ENCODE measurements at places on chromosomes 4 and X. TPM values are rescaled to one million over a fixed set of nuclear protein-coding genes. Genes with fewer than 3 reads are reported as not detected.

Gene AMBN
- not detected for total RNA-seq

Gene GAGE12H
- not detected for total RNA-seq

Gene STPG2
- total RNA-seq, result not detected

Gene SCRG1
- under 0.01 TPM for total RNA-seq

Gene LANCL3
- total RNA-seq, result not detected

Gene PCDH7
- total RNA-seq, result 44.1 TPM

Gene SPANXN3
- not detected for total RNA-seq

Gene ZNF81
- 4.5 TPM for total RNA-seq

Gene TSPAN6
- total RNA-seq, result 20.1 TPM

Gene MID2
- total RNA-seq, result 3.3 TPM

Gene NXF3
- not detected for total RNA-seq

Gene AR
- total RNA-seq, result 4.7 TPM

Gene GLRB
- 3.9 TPM for total RNA-seq

Gene NSUN7
- total RNA-seq, result not detected

Gene PDZD4
- 0.28 TPM for total RNA-seq

Gene SCML2
- total RNA-seq, result 1.7 TPM

Gene PABPC5
- total RNA-seq, result 0.90 TPM

Gene CFP
- total RNA-seq, result under 0.01 TPM

Gene SMIM10L2A
- total RNA-seq, result under 0.01 TPM

Gene RAB9B
- total RNA-seq, result 0.90 TPM

Gene RNF150
- 18.1 TPM for total RNA-seq

Gene HSFX3
- total RNA-seq, result not detected

Gene PNCK
- total RNA-seq, result not detected

Gene SLC49A3
- total RNA-seq, result under 0.01 TPM

Gene SCD5
- total RNA-seq, result 17.2 TPM

Gene G3BP2
- 306 TPM for total RNA-seq

Gene SATL1
- not detected for total RNA-seq

Gene RAB40A
- total RNA-seq, result under 0.01 TPM

Gene GRPR
- total RNA-seq, result 16.4 TPM

Gene TMSB4X
- 11,116 TPM for total RNA-seq

Gene TMSB15B
- 7.9 TPM for total RNA-seq

Gene NOX1
- total RNA-seq, result not detected

Gene HSFX2
- total RNA-seq, result not detected

Gene MAGED4B
- total RNA-seq, result 35.5 TPM

Gene NCAPG
- 26.7 TPM for total RNA-seq

Gene FDCSP
- total RNA-seq, result not detected

Gene TSR2
- total RNA-seq, result 8.8 TPM

Gene CCDC120
- under 0.01 TPM for total RNA-seq

Gene SLITRK2
- total RNA-seq, result not detected

Gene FHIP1A
- 0.18 TPM for total RNA-seq

Gene SOX3
- not detected for total RNA-seq

Gene SSX3
- total RNA-seq, result not detected

Gene PPM1K
- 11.9 TPM for total RNA-seq

Gene PHEX
- total RNA-seq, result 0.18 TPM

Gene TMEM150C
- total RNA-seq, result 0.36 TPM

Gene MAGED2
- total RNA-seq, result 279 TPM

Gene HTN3
- not detected for total RNA-seq

Gene CFAP99
- total RNA-seq, result not detected

Gene ZFP92
- total RNA-seq, result under 0.01 TPM

Gene REELD1
- not detected for total RNA-seq

All from IMR-90 (cell line).